Endodermal cell (in vitro differentiated cells): ENCODE measurements at places on chromosomes 13 and 19. TPM values are rescaled to one million over a fixed set of nuclear protein-coding genes. Genes with fewer than 3 reads are reported as not detected.

The NLRP4 gene
- total RNA-seq: not detected in 3 replicates

GRCh38 chr13:28316836-28317235 is 178.1 kb downstream of the FLT1 start:
- DNase-seq: no peak

DNA sequence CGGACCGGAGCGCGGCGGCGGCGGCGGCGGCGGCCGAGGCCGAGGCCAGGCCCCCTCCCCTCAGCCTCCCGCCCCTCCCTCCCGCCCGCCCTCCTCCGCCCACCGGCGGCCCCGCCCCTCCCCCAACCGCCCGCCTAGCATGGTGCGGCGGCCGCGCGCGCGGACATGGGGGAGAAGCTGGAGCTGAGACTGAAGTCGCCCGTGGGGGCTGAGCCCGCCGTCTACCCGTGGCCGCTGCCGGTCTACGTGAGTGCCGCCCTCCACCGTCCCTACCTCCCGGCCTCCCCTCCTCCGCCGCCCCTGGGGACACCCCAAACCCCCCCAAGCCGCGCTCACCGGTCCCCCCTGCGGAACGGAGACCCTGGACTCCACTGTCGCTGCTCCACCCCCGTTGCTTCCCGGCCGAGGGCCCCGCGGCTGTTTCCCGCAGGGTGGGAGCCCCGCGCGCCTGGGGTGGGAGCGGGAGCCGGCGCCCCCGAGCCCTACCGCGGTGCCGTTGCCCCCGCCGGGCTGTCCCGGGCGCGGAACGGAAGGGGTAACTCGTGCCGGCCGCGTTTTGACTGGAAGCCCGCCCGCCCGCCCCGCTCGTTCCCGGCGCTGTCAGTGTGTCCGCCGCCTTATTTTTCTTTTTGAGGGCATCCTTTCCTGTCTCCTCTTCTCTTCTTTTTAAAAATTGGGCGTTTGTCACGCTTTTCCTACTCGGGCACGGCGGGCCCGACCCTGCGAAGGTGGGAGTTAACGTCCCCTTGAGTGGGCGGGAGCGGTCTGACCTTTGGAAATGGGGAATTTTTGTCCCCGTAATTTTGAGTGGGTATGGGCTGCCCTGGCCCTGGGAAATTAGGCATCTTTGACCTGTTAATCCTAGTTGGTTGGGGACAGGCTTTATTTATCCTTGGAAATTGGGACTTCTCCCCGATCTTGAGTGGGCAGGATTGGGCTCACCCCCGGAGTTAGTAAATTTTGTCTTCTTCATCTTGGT is 576 bp downstream of the DOT1L start:
- DNase-seq: no peak

DNA sequence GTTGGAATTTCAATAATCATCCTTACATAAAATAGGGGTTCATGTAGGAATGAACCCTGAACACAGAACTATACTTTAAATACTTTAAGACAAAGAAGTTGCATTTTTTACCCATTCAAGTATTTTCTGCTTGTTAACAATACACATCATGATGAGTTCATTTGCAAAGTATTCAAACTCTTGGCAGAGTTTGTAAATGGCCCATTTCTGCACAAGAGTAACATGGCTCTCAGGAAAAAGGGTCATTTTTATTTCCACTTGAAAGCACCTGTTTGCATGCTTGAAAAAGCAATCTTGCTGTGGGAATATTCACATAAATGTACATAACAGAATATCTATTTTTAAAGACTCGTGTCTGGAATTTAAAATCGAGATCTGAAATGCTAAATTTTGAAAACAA is 18.1 kb downstream of the ESD start:
- no peak for DNase-seq

The ZNF610 gene
- total RNA-seq: 13.3 and 15.2 TPM in 2 replicates

GRCh38 chr13:101053301-101054093 is 362.8 kb downstream of the NALCN start:
- DNase-seq: no peak

The VN1R2 gene
- total RNA-seq: not detected in 2 replicates

DNA sequence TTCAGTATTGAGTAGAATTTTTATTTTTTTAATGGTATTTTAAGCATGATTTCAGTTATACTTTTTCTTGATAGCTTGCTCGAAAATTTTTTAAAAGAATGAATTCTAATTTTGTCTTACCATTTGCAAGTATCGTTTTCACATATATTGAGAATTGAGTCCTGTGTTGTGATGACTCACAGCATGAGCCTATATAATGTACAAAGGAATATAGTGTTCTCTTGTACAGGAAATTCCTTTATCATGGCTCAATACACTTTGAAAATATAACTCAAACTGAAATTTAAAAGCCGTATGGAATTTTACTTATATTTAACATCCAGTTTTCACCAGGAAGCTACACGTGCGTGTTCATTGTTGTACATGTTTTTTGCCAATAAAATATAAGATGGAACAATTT is 161.1 kb upstream of the TMTC4 start:
- DNase-seq: no peak

GRCh38 chr13:63279136-63279535 is 1863.5 kb upstream of the PCDH20 start:
- no peak for DNase-seq

GRCh38 chr19:35928507-35928906 is 7.7 kb upstream of the LRFN3 start:
- DNase-seq: no peak

The ZNF577 gene
- total RNA-seq: 18.6 to 34.4 TPM (median 31.1 TPM) in 3 replicates

The TMPRSS9 gene
- 0.63 to 0.90 TPM (median 0.73 TPM) in 3 replicates for total RNA-seq

DNA sequence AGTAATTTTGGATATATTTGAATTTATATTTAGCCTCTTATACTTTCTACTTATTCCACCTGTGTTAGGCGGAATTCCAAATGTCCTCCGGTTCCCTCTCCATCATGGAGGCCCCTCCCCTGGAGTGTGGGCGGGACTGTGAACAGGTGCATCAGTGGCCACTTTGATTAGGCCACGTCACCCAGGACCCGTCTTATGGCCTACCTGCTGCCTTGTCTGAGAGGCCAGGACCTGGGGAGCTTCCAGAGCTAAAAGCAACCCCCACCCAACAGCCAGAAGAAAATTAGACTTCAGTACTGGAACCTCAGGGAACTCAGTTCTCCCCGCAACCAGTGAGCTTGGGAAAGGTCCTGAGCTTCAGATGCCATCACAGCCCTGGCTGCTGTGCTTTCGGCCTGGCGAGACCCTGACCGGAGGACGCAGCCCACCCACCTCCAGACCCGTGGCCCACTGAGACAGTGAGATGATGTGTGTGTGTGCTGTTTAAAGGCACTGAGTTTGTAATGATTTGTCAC is 200.2 kb upstream of the SOX1 start:
- DNase-seq: no peak
